H9 (cell line): ENCODE measurements at places on chromosomes 16 and 17. TPM values are rescaled to one million over a fixed set of nuclear protein-coding genes. Genes with fewer than 3 reads are reported as not detected.

Gene ORC6
- 85.1 and 95.0 TPM in 2 replicates for total RNA-seq

Gene CDC42EP4
- total RNA-seq, result 27.1 and 28.2 TPM in 2 replicates

Gene TMEM92
- total RNA-seq, result 10.9 and 11.2 TPM in 2 replicates

Gene SMG6
- total RNA-seq, result 28.6 and 35.6 TPM in 2 replicates

Gene TBX6
- total RNA-seq, result 1.6 and 1.9 TPM in 2 replicates

Gene TNFRSF13B
- total RNA-seq, result 0.11 and 0.28 TPM in 2 replicates

Gene DCTPP1
- total RNA-seq, result 78.1 and 78.3 TPM in 2 replicates

Gene SRRM2
- total RNA-seq, result 667 and 694 TPM in 2 replicates

Gene C1QTNF8
- not detected in 2 replicates for total RNA-seq

Gene STX1B
- total RNA-seq, result 9.7 and 11.0 TPM in 2 replicates

Gene HOXB9
- total RNA-seq, result not detected in 2 replicates

Gene GGNBP2
- 52.8 and 55.6 TPM in 2 replicates for total RNA-seq

Gene CEP95
- total RNA-seq, result 61.9 and 67.3 TPM in 2 replicates

Gene KIAA0513
- total RNA-seq, result 3.8 and 4.7 TPM in 2 replicates

Gene SOX15
- total RNA-seq, result 7.7 TPM in 2 replicates

Gene EDC4
- 99.5 and 106 TPM in 2 replicates for total RNA-seq

Gene TMC8
- 1.0 and 1.9 TPM in 2 replicates for total RNA-seq

Gene PSMC3IP
- 36.0 and 37.4 TPM in 2 replicates for total RNA-seq

Gene ZSCAN10
- total RNA-seq, result 207 and 212 TPM in 2 replicates

Gene TP53TG3E
- not detected in 2 replicates for total RNA-seq

Gene MRPS7
- total RNA-seq, result 93.7 and 97.4 TPM in 2 replicates

Gene P2RX5
- 4.2 and 4.7 TPM in 2 replicates for total RNA-seq

Gene OTOA
- total RNA-seq, result 0.11 and 0.13 TPM in 2 replicates

Gene KRT33B
- total RNA-seq, result not detected in 2 replicates

Gene EVI2A
- not detected in 2 replicates for total RNA-seq

Gene ARHGDIG
- 4.2 and 5.9 TPM in 2 replicates for total RNA-seq

Gene MEIOB
- total RNA-seq, result 1.3 and 1.6 TPM in 2 replicates

Gene COQ9
- 31.7 and 32.9 TPM in 2 replicates for total RNA-seq

Gene PRR29
- total RNA-seq, result 0.87 and 1.5 TPM in 2 replicates

Gene CCL1
- total RNA-seq, result not detected in 2 replicates

Gene ITGAE
- 23.5 and 24.2 TPM in 2 replicates for total RNA-seq

Gene MYLK3
- total RNA-seq, result 0.39 and 0.90 TPM in 2 replicates

Gene TMEM100
- total RNA-seq, result 0.17 TPM in 1 of 2 replicates, not detected in the other

Gene ADGRG3
- 0.46 and 0.64 TPM in 2 replicates for total RNA-seq

Gene SERPINF2
- total RNA-seq, result 0.50 and 0.68 TPM in 2 replicates

Gene FOXO3B
- total RNA-seq, result 18.6 and 18.7 TPM in 2 replicates
